Activated T-cell treated with anti-CD3 and anti-CD28 coated beads for 4 hours (primary cell): ENCODE measurements at places on chromosomes 6 and 20.

- no peak for DNase-seq
These were observed 592.3 kb downstream of the PKHD1 start for GRCh38 chr6:51495096-51495495.

GRCh38 chr20:37590938-37591490 lies 63.3 kb upstream of the BLCAP start:
- no peak for DNase-seq

GRCh38 chr6:5747379-5747778 lies 259.3 kb downstream of the NRN1 start:
- no peak for DNase-seq

- no peak for DNase-seq
These were observed 102.8 kb downstream of the PREX1 start for GRCh38 chr20:48724891-48725554.

GRCh38 chr6:90356012-90356421 lies 59.4 kb upstream of the BACH2 start:
- no peak for DNase-seq

- DNase-seq: no peak
These were observed 76.6 kb upstream of the PMEPA1 start for GRCh38 chr20:57786304-57786932.

- no peak for DNase-seq
These were observed 151.9 kb downstream of the CFAP61 start for GRCh38 chr20:20204256-20204655.

DNA sequence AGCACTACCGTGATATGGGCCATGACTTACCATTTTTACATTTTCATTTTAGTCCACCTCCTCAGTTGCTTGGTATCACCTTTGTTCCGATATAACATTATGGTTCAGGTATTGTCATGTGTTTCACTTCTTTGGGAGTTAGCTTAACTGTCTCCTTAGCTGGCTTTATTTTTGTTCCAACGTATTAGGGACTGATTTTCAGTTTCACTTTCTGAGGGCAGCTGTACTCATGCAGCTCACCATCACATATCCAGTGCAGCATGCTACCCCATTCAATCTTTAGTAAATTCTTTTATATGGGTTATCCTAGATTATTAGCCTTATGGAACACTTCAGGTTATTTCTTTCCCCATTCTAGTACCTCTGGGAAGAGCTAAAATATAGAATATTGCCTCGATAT lies 362.2 kb upstream of the IRAK1BP1 start:
- DNase-seq: no peak
